Stimulated activated CD4-positive, alpha-beta T cell treated with anti-CD3 and anti-CD28 coated beads, Interleukin-2, amount 100 ng/mL, for 48 hours (primary cell): ENCODE measurements at places on chromosomes 16 and 17.
A peak's percentile ranks its signal among the peaks of the same experiment; 100 is the strongest.

GRCh38 chr17:39595294-39595693, 12.4 kb downstream of the NEUROD2 start:
- DNase-seq = no peak

DNA sequence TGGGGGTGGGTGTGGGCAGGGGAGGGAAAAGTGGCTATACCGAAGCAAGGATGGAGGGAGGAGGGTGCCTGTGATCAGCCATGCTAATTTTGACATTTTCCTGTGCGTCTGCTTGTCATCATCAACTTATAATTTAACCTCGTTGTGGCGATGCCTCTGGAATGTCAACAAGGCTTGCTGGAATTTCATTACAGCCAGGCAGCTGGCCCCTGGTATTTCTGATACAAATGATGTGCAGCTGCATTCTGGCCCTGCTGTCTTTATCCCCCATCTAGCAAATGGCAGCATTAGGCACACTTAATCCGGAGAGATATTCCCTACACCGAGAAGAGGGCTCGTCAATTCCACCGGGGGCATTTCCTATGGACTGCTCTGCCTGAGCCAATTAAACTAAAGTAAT, 278.3 kb upstream of the CCL2 start:
- no peak for DNase-seq

DNA sequence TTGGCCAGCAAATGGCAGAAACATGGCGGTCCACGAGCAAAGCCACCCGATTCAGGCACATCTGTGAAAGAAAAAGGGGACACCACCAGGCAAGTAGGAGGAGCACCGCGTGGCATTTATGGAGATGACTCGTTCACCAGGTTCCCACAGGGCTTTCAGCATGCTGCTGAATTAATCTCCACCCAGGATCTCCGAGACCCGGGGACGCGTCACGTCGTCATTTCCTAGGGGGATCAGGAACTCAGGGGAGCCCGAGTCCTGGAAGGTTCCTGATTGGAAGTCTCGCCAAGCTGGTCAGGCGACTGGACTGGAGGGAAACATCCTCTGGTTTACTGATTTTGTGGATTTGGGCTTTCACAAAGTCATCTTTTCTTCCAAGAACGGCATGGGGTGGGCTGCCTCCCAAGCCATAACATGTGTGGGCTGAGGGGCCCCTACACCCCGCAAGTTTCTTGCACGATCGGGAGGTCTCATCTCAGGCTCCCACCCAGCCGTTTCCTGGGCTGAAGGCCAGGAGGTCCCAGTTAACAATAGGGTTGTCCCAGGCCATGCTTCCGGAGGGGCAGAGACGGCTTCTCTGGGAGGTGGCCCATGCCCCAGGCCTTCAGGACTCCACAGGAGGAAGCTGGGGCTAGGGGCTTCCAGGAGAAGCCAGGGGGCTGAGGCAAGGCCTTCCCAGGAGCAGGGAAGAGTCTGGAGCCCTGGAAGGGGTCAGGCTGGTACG, 645 bp downstream of the DNAH17 start:
- no peak for DNase-seq

GRCh38 chr17:77325577-77326075, 184.9 kb downstream of the SEC14L1 start:
- no peak for DNase-seq

DNA sequence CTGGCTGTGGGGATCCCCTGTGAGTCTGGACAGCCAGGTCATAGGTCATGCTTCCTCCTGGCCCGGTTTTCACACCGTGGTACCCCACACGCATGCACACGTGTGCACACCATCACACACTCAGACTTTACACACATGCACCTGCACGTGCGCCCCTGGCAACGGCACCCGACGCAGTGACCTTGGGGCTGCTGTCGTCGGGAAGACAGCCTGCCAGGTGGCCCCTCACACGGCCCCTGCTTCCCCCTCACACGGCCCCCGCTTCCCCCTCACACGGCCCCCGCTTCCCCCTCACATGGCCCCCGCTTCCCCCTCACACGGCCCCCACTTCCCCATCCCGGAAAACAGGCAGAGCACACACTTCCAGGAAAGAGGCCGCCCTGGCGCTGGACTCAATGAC, 45.1 kb downstream of the CBFA2T3 start:
- DNase-seq = no peak

- no peak for DNase-seq
Observed at GRCh38 chr17:52035336-52035915, 123.1 kb downstream of the CA10 start.

- DNase-seq = no peak
Observed at GRCh38 chr16:58885528-58886170, 151.5 kb upstream of the GOT2 start.

DNA sequence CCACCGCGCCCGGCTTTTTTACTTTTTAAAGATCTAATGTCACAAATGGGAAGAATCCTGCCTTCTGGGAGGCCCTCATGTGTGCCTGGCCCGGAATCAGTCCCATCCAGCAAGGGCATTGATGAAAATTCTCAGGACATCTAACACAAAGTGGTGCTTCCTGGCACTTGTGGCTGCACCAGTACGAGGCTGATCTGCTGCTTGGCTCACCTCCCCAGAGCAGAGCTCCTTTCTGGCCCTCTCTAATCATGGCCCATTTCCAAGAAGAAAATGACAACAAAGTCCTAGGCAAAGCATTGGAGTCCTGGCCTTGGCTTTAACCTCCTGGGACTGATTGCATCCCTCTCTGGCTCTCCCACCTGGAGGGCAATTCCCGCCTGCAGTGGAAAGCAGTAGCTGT, 50.7 kb upstream of the SIAH1 start:
- no peak for DNase-seq

- no peak for DNase-seq
Observed at GRCh38 chr17:62101515-62101914, 36.4 kb upstream of the MED13 start.

- DNase-seq = no peak
Observed at GRCh38 chr16:30904114-30904780, 7.8 kb downstream of the CTF1 start.

- peak; percentile 76 for DNase-seq
Observed at GRCh38 chr17:7136266-7136877, 21.8 kb upstream of the ASGR2 start.

DNA sequence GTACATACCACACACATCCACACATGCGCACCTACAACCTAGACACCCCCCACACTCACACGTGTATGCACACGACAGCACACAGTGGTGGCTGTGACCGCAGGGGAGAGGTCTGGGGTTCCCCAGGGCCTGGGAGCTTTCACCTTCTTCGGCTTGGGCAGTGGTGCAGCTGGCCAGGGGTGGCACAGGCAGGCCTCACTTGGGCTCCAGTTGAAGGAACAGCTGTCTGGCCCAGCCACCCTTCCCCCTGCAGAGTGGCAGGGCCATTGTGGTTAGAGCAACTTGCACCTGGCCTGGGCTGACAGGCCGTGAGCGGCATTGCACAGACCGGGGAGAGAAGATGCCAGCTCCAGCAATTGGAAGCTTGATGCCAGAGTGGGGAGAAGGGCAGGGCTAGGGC, 114.5 kb upstream of the GSE1 start:
- DNase-seq = no peak

- DNase-seq = no peak
Observed at GRCh38 chr16:66562986-66563385, 3.3 kb upstream of the CMTM1 start.

- DNase-seq = no peak
Observed at GRCh38 chr16:26120729-26121128, 429.0 kb downstream of the HS3ST4 start.

- no peak for DNase-seq
Observed at GRCh38 chr16:52573365-52574299, 26.7 kb upstream of the TOX3 start.

DNA sequence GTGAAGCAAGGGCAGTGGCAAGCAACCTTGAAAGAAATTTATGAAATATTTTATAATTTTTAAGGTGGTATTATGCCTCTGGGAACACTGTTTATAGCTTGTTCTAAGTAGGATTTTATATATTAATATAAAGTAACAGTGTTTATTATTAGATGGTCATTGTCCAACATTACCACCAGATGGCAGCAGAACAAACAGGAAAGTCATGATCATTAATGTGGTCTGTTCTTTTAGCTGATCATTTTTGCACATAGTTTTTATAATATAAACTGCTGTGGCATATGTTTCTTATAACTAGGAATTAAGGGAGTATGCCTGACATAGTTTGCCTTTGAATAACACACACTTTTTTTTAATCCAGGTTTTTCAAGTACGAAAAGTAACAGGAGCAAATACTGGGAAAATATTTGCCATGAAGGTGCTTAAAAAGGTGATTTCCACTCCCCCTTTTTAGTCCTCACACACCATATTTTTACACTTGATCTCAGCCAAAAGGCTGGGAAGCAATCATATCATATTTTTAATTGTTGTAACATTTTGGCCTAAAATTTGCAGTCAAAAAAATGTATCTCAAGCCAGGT, 21.4 kb downstream of the RPS6KB1 start:
- no peak for DNase-seq

DNA sequence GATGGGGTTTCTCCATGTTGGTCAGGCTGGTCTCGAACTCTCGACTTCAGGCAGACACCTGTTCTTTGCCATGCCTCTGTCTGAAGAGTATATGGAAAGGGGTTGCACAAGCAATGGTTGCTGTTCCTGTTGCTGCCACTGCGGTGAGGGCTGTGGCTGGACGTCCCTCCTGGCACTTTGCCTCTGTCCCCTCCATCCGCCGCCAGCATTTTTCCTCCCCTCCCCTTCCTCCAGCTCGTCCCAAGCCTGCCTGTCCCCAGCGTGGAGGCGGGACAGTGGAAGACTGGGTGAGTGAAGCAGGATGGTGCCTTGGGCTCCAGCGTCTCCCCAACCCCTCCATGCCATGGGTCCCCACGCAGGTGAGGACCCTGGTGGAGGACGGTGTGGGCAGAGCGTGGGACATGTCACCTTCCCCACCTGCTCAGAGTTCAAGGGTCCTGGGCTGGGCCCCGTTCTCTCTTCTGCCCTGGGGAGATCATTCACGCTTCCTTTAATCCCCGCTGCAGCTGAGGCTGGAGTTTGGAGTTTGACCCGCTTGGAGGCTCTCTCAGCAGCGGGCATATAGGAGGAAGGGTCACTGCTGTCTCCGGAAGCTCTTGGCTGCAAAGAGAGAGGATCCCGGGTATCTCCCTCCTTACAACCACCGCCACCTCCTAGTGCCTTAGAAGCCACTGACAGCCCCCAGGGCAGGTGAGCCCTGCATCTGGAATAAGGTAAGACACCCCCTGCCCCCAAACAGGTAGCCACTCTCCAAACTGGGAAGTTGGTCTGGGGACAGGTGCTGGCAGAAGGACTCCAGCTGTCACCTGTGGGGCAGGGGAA, at the start of gene SLC5A11:
Gene SLC5A11, plus strand, starts transcription at position 238 of the 822 bp plus-strand sequence. CDS start 12,681 bp downstream, outside the sequence.
- no peak for DNase-seq

DNA sequence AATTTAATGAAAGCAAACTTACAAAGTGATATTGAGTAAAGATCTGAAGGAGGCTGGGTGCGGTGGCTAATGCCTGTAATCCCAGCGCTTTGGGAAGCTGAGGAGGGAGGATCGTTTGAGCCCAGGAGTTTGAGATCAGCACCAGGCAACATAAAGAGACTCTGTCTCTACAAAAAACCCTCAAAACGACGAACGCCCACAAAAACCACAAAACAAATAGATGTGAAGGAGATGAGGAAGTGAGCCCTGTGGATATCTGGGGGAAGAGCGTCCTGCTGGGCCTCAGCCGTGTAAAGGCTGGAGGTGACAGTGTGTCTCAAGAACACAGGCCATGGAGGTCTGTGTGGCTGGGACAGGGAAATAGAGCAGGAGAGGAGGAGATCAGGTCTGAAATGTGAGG, 68.8 kb downstream of the ITFG1 start:
- no peak for DNase-seq
